ENCODE measurements at places on chromosomes 4 and X. TPM values are rescaled to one million over a fixed set of nuclear protein-coding genes. Genes with fewer than 3 reads are reported as not detected.

The MBNL3 gene
- total RNA-seq, result 13.1 TPM

The UTP3 gene
- 7.3 TPM for total RNA-seq

The MAGEA2 gene
- not detected for total RNA-seq

The IL13RA2 gene
- total RNA-seq, result 0.68 TPM

- no peak overlapping the region for H3K27ac ChIP-seq
- no peak for DNase-seq
- no peak overlapping the region for H3K4me3 ChIP-seq
- H3K4me1 ChIP-seq, result no peaks in the 10 kb centered on the region
- no peaks in the 10 kb centered on the region for H3K27me3 ChIP-seq
Measured at GRCh38 chr4:108060164-108060563, 70.5 kb downstream of the HADH start.

- no peaks in the 10 kb centered on the region for H3K4me1 ChIP-seq
- H3K27me3 ChIP-seq, result peaks cover under 1% of the 10 kb centered on the region
- H3K4me3 ChIP-seq, result no peak overlapping the region
- no peaks in the 10 kb centered on the region for H3K36me3 ChIP-seq
- DNase-seq, result no peak
Measured at GRCh38 chrX:433771-434170, 47.1 kb upstream of the PPP2R3B start.

DNA sequence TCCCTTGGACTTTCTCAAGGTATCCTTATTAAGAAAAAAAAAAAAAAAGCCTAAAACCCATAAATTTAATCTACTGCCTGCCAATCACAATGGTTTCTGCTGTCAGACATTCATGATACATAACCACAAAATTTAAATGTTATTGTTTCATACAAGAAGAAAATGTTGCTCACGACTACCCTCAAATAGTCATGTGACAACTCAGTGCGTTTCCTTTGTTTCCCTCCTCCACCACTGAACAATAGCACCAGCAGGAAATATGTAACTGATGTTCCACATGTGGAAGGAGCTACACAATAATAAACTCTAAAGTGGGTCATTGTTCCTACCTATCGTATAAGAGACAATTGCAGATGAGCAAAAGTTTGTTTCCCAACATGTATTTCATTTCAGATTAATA, 244.1 kb upstream of the EDNRA start:
- no peaks in the 10 kb centered on the region for H3K27me3 ChIP-seq
- H3K36me3 ChIP-seq, result no peaks in the 10 kb centered on the region
- DNase-seq, result no peak
- no peak overlapping the region for H3K27ac ChIP-seq
- no peaks in the 10 kb centered on the region for H3K4me1 ChIP-seq

DNA sequence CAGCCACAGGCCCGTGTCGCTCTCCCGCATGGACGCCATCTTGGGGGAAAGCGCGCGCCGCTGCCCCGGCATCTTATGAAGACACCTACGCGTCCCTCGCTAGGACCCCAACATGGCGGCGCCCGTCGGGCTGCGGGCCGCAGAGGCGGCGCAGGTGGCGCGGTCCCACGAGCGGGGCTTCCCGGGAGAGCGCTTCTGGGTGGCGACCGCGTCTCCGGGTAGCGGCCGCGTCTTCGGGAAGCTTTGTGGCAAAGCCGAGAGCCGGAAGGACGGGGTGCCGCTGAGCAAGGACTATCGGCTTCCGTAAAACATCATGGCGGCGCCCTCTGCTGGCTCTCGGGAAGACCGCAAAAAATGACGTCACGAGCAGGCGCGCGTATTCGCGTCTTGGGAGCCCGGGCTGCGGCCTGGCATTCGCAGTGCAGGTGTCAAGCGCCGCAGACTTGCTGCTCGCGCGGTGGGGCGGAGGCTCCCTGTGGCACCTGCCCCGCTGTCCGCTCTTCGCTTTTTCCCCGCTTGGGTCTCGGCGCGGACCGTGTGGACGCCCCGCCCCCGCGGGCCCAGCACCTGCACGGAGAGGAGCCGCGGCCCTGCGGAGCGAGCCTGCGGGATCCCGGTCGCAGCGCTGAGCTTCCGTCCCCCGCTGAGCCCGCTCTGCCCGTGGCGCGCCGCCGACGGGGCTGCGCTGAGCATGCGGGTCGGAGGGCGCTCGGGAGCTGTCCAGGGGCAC, at the start of gene NELFA:
NELFA (minus strand) TSS at position 54 of the 730 bp plus-strand sequence; CDS start at position 39, 15 bp downstream.
- H3K36me3 ChIP-seq, result no peaks in the 10 kb centered on the region
- peak; percentile 95 for DNase-seq
- no peaks in the 10 kb centered on the region for H3K27me3 ChIP-seq
- H3K27ac ChIP-seq, result peak within 1 kb of the TSS; percentile 100
- peak within 1 kb of the TSS; percentile 84 for H3K4me3 ChIP-seq
- peaks cover 28% of the 10 kb centered on the region for H3K4me1 ChIP-seq

GRCh38 chr4:4810778-4811177, 48.7 kb upstream of the MSX1 start:
- no peak overlapping the region for H3K4me3 ChIP-seq
- no peak overlapping the region for H3K27ac ChIP-seq
- H3K27me3 ChIP-seq, result no peaks in the 10 kb centered on the region
- DNase-seq, result no peak
- H3K4me1 ChIP-seq, result no peaks in the 10 kb centered on the region
- H3K36me3 ChIP-seq, result no peaks in the 10 kb centered on the region

GRCh38 chr4:109029987-109030386, 267.1 kb upstream of the ETNPPL start:
- H3K27ac ChIP-seq, result no peak overlapping the region
- no peak for DNase-seq
- H3K27me3 ChIP-seq, result no peaks in the 10 kb centered on the region
- H3K36me3 ChIP-seq, result no peaks in the 10 kb centered on the region

GRCh38 chrX:153924149-153924861, 1.8 kb downstream of the ARHGAP4 start:
- peaks cover 27% of the 10 kb centered on the region for H3K4me1 ChIP-seq
- no peak for DNase-seq
- peak overlapping the region; percentile 70 for H3K4me3 ChIP-seq
- no peaks in the 10 kb centered on the region for H3K36me3 ChIP-seq
